Activated T-cell treated with anti-CD3 and anti-CD28 coated beads for 1 hour (primary cell): ENCODE measurements at places on chromosomes 3 and 15.

- DNase-seq = no peak
Observed at GRCh38 chr3:78977073-78977472, 790.7 kb downstream of the ROBO1 start.

- no peak for DNase-seq
Observed at GRCh38 chr3:46565607-46566039, 479 bp downstream of the LRRC2 start.

DNA sequence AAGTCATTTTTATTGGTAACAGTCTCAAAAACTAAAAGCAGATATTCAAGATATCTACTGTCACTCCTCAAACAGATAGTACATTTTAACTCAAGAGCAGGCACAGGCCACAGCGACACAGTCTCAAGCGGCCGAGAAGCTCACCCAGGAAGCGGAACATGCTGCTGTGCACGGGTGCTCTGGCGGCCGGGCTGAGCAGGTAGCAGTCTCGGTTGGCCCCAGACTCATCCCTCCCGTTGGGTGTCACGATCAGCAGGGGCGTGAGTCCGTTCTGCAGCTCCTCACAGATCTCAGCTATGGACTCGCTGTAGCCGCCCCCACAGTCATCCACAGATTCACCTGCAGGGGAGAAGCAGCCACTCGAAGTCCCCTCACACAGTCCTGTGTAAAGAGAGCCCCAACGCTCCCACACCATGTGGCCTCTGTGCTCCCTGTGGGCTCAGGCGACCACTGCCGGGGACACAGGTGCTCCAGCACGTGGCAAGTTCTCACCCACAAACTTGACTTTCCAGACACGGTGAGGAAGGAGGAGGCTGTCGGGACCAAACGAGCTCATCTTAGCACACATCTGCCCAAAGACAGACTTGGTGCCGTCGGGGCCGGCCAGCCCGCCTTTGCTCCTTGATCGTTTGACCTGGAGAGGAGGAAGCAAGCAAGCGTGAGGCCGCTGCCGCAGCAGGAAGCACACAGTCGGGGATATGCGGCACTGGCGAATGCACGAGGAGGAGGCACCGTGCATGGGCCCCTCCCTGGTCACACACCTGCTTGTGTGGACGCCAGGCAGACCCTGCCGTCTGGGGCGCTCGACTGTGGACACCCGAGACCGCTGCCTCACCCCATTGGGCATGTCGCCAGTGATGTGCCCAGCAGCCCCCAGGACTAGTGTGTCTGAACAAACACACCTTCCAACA lies 17.7 kb upstream of the OCA2 start:
- no peak for DNase-seq

DNA sequence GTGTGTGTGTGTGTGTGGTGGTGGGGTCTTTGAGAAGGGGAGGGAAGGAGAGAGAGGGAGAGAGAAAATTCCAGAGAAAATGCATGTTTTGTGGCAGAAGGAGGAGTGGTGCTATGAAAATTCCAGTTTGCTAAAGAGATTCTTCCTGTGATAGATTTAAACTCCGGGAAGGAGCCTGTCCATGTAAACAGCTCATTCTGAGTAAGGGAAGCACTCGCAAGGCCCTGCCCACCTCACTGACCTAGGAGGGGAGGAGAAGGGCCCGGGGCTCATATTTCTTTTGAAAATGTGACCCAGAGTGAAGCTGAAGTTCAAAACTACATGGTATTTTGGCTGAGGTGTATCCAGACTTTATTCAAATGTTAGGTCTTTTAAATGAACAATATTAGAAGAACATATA lies 41.3 kb downstream of the ADAMTSL3 start:
- DNase-seq = no peak

- DNase-seq = no peak
Observed at GRCh38 chr15:88956906-88957305, 43.7 kb upstream of the MFGE8 start.

DNA sequence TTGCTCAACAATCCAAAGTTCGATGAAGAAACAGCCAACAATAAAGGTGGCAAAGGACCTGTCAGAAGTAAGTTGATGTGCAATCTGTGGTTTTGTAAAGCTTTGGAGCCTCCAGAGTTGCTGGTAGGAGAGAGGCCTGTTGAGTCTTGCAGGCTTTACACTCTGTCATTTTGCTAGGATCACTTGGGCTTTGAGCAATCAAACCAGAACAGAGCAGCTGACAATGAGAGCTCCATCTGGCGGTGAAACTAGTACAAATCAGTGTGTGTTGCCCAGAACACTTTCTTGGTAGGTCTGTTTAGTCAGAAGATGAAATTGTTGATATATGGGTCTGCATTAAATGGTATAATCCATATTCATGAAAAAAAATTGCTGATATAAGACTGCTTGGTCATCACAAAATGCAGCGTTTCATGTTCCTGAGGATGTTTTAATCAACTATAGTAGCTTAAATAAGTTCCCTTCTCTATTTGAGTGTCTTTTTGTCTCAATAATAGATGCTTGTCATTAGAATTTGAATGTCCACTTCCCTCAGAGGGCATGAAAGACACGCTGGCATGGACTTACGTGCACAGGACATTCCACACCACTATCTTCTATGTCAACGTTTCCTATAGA lies 25.7 kb downstream of the TMOD2 start:
- DNase-seq = peak; percentile 46

DNA sequence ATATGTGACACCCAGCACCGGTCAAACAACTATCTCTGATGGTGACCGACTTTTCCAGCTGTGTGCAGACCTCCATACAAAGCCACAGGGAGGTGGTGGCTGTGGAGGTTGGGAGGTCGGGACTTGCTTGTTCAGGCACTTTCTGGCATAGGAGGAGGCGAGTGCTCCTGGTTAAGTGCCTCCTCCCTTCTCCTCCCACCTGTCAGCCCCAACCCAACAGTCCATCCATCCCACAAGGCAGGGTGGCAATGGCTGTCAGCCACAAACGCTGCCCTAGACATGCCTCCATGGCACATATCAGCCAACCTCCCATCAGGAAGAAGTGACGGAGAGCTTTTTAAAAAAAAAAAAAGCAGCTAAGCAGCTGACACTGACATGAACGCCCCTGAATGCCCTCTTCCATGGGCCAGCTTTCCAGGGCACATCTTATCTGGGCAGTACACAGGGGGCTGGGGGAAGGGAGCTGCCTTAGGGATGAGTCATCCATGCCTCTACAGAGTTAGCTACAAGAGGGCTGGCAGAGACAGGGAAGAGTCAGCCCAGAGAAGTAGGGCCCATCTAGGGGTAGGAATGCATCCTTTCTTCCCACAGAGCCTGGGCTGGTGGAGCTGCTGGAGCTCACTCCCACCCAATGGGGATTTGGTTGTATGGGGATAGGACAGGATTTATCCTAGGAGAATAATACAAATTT lies 41.2 kb downstream of the CCDC12 start:
- DNase-seq = no peak

DNA sequence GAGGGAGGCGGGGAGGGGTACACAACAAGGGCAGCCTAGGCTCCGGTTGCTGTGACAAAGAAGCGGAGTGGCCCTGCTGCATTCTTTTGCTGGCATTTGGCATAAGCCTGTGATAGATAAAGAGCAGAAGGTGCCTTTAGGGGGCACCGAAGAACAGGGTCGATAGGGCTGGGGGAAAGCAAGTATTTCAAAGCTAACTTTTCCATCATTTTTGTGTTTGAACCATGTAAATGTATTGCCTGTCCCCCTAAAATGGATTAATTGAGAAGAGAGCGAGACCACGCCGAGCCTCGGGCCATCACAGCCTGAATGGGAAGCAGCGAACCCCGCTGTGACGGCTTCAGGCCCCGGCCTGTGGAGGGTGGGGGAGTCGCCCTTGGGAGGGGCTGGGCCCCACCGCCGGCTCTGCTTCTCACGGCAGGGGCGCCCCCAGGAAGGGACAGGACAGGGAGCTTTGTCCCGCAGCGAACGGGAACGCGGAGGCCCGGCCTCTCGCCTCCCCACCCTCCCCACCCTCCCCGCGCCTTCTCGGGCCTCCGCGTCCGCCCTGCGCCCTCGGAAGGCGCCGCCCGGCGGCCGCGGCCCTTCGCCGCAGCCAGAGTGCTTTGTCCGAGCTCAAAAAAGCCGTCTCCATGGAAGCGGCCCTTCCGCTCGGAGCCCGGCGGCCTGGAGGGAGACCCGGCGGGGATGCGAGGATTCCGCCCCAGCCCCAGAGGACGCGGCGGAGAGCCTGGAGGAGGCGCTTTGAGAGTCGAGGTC lies 32.4 kb upstream of the ALDH1L1 start:
- DNase-seq = no peak

DNA sequence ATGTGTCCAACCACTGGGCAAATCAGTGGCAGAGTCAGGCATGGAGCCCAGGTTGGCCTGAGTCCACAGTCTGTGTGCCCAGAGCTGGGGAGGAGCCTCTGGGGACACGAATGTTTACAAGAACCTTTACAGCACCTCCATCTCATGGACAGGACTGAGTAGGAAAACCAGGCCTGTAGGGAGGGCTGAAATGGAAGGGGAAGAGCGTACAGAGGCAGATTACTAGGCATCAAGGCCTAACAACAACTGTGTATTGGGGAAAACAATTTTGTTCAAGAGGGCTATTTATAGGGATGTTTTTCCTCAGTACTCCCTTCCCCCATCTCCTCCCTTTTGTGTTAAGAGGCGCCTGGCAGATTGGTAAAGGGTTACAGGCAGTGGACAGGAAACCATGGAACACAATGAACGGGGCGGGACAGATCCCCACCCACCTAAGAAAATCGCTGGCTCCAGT lies 15.1 kb upstream of the ARHGAP31 start:
- DNase-seq = no peak

- no peak for DNase-seq
Observed at GRCh38 chr3:139108253-139108969, 63.7 kb upstream of the PRR23C start.

DNA sequence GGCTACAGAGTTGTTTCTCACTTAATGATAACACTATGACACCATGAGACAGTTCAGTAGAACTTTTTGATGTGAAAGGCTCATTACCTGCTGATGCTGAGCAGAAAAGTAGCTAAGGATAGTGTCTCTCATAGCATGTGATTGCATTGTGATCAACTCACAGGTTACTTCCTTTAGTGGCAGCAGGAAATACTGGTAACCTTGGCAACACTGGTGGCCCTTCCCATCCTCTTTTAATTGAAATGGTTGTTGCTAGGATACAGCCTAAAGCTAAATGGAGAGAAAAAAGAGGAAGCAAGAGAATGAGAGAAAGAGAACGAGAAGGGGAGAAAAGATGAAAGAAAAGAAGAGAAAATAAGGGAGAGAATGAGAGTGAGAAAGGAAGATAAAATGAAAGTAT lies 204.7 kb upstream of the GAP43 start:
- no peak for DNase-seq

- DNase-seq = no peak
Observed at GRCh38 chr3:13608969-13609725, 60.2 kb downstream of the FBLN2 start.

GRCh38 chr15:85380812-85381642 lies 624 bp downstream of the AKAP13 start:
- DNase-seq = peak; percentile 38

- DNase-seq = no peak
Observed at GRCh38 chr3:194259982-194260766, 91.0 kb downstream of the CPN2 start.

DNA sequence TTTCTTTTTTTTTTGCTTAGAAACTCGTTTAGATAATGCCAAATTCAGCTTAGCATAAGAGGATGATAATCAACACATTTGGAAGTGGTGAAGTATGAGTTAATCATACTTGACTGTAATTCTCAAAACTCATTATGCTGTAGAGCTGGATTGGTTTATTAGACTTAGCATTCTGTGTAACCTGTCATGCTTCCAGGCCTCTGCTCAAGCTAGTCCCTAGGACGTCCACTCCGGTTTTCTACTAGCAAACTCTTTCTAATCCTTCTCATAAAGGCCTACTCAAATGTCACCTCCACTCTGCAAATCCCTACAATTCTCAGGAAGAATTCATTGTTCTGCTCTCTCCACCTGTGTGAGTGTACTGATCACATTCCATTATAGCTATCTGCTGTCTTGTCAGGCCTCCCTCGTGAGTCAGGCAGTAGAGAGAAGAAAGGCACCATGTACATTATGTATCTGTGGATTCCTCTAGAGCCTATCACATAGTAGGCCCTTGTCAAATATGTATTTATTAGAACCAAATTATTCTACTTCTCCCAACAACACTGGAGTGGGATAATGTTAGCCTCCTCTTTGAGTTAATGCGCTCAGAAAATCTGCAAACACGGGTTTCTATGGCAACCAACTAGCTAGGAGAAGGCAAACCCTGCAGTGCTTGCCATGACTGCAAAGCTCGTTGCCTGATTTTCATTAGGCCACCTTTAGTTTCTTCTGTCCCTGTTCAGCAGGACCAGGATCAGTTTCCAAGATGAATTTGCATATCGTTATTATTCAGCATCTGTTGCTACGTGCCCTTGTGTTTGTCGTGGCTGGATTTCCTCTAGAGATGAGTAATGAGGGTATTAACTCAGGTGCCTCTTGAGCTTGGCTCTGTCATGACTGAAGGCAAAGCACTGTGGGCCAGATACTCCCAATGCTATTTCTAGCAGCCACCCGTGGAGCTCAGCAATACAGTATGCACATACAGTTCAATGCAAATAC lies 30.7 kb downstream of the ATP13A5 start:
- no peak for DNase-seq

GRCh38 chr3:155428563-155428962 lies 135.1 kb upstream of the STRIT1 start:
- DNase-seq = no peak

DNA sequence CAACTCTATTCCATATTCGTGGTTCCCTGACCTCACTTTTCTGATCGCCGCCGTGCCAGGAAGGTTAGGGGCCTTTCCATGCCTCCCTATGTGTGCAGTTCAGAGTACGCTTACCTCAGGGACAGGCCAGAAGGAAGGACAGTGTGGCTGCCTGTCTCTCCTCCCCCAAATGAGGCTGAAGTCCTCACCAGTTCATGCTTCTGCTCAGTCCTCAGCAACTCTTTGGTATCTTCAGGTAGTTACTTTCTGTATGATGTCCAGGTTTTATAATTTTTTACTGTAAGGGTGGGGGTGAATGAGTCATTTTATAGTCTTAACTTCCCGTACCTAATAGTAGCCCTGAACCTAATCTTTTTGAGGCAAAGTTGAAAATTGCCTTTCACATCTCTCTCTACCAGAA lies 98.7 kb downstream of the VPS8 start:
- no peak for DNase-seq

GRCh38 chr15:56948764-56949101 lies 30.3 kb downstream of the TCF12 start:
- no peak for DNase-seq

- no peak for DNase-seq
Observed at GRCh38 chr3:133159498-133160475, 121.6 kb downstream of the TMEM108 start.

- DNase-seq = no peak
Observed at GRCh38 chr3:111904376-111905241, 45.5 kb downstream of the PHLDB2 start.

DNA sequence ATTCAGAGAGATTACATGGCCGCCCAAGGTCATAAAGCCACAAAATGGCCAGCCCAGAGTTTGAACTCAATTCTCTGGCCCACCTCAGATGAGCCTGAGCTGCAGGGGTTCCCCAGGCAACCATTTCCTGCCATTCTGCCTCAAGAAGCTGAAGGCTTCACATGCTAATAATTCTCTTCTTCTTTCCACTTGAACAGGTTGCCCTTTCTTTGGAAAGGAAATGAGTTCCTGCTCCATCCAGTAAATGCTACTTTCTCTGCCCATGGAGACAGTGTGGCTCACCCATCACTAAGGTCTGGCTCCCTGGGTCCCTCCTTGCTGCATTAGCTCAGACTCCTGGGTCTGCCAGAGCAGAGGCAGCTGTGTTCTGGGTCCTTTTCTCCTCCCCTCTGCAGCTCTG lies 48.2 kb downstream of the TRIM42 start:
- DNase-seq = no peak
